ENCODE measurements at places on chromosomes 7 and 10. TPM values are rescaled to one million over a fixed set of nuclear protein-coding genes. Genes with fewer than 3 reads are reported as not detected.

DNA sequence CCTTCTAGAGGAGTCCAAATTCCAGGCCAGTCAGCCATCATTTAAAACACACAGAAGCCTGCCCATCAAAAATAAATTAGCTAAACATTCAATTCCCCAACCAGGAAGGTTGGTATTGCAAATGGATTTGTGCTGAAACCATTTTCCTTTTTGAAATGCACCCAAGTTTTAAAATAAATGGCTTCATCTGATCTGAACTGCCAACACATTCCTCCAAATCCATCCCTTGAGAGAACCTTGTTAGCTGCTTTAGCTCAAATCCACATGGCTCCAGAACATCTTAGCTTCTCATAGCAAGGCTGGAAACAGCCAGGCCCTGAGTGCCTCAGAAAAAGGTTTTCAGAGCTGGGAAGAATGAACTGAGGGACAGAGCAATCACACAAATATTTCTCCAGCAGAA is 306.3 kb downstream of the FZD1 start:
- H3K4me1 ChIP-seq = no peaks in the 10 kb centered on the region
- H3K36me3 ChIP-seq = no peaks in the 10 kb centered on the region
- no peak for DNase-seq
- no peak overlapping the region for H3K4me3 ChIP-seq

DNA sequence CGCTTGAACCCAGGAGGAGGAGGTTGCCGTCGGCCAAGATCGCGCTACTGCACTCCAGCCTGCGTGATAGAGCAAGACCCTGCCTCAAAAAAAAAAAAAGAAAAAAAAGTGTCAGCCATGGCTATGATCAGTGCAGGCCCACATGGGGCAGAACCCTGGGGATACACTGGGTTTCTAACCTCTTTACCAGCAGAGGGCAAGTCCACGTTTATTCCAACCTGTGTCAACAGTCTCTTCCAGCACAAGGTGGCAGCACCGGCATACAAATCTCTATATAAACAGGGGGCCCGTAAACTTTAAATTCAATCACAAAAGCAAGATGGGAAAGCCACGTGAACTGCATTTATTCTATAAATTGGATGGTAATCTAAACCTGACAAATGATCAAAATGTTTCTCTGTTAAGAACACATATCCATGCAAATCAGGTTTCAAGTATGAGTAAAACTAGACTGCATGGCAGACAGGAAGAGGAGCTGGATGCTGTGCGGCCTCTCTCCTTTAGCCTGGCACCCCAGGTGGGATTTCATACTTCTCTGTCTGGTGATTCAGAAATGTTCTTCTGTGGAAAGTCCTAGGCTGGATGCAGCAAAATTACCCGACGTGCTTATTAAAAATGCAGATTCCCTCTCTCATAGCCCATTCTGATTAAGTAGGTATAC is 60.0 kb upstream of the STEAP1B start:
- no peak overlapping the region for H3K27ac ChIP-seq
- peaks cover 40% of the 10 kb centered on the region for H3K4me1 ChIP-seq
- peak; percentile 71 for DNase-seq
- no peaks in the 10 kb centered on the region for H3K36me3 ChIP-seq

- no peak for DNase-seq
- H3K36me3 ChIP-seq = no peaks in the 10 kb centered on the region
- H3K4me3 ChIP-seq = no peak overlapping the region
Measured at GRCh38 chr7:147809786-147810185, 780.8 kb upstream of the C7orf33 start.

DNA sequence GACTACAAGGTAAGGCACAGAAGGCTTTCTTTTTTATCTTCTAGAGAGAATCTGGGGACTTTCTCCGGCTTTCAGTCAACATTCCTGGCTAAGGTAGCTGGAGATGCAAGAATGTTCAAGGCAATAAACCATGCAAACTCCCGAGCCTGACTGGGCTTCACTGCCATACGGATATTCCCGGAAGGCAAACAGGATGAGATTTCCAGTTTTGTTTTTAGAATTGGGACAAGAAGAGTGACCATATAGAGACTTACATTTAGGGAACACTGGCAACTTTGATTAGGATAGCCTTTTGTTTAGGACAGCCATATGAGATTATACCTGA is 269 bp downstream of the CALD1 start:
- no peaks in the 10 kb centered on the region for H3K27me3 ChIP-seq
- H3K27ac ChIP-seq = no peak overlapping the region
- H3K4me3 ChIP-seq = no peak overlapping the region
- H3K4me1 ChIP-seq = no peaks in the 10 kb centered on the region
- DNase-seq = no peak

- H3K4me1 ChIP-seq = peaks cover 26% of the 10 kb centered on the region
- no peak overlapping the region for H3K27ac ChIP-seq
- H3K4me3 ChIP-seq = no peak overlapping the region
- DNase-seq = no peak
- H3K36me3 ChIP-seq = no peaks in the 10 kb centered on the region
- H3K27me3 ChIP-seq = peaks cover 6% of the 10 kb centered on the region
Measured at GRCh38 chr10:79359816-79360498, 12.7 kb downstream of the PPIF start.

- no peak overlapping the region for H3K27ac ChIP-seq
- peaks cover 36% of the 10 kb centered on the region for H3K27me3 ChIP-seq
- no peak overlapping the region for H3K4me3 ChIP-seq
- no peaks in the 10 kb centered on the region for H3K4me1 ChIP-seq
- DNase-seq = no peak
Measured at GRCh38 chr7:43014406-43014805, 82.2 kb downstream of the MRPL32 start.

NPY4R gene
- total RNA-seq = not detected

NKX1-2 gene
- not detected for total RNA-seq

CPA1 gene
- total RNA-seq = not detected

- no peak overlapping the region for H3K27ac ChIP-seq
- H3K27me3 ChIP-seq = no peaks in the 10 kb centered on the region
- no peak overlapping the region for H3K4me3 ChIP-seq
- no peaks in the 10 kb centered on the region for H3K4me1 ChIP-seq
- H3K36me3 ChIP-seq = no peaks in the 10 kb centered on the region
- DNase-seq = no peak
Measured at GRCh38 chr10:12834116-12834665, 167.3 kb downstream of the CCDC3 start.

MSS51 gene
- 3.5 TPM for total RNA-seq

GRCh38 chr10:24350070-24350921 is 141.4 kb downstream of the KIAA1217 start:
- DNase-seq = no peak
- H3K4me3 ChIP-seq = no peak overlapping the region
- H3K27ac ChIP-seq = no peak overlapping the region
- no peaks in the 10 kb centered on the region for H3K36me3 ChIP-seq
- H3K4me1 ChIP-seq = no peaks in the 10 kb centered on the region
- no peaks in the 10 kb centered on the region for H3K27me3 ChIP-seq

- H3K36me3 ChIP-seq = no peaks in the 10 kb centered on the region
- H3K27ac ChIP-seq = no peak overlapping the region
- no peak for DNase-seq
- H3K4me1 ChIP-seq = no peaks in the 10 kb centered on the region
Measured at GRCh38 chr10:108556186-108556585, 1367.1 kb downstream of the XPNPEP1 start.

GRCh38 chr7:43479042-43479441 is 103.9 kb upstream of the STK17A start:
- no peaks in the 10 kb centered on the region for H3K4me1 ChIP-seq
- no peak for DNase-seq
- peaks cover 9% of the 10 kb centered on the region for H3K27me3 ChIP-seq
- no peak overlapping the region for H3K4me3 ChIP-seq
- no peaks in the 10 kb centered on the region for H3K36me3 ChIP-seq
- no peak overlapping the region for H3K27ac ChIP-seq

DNA sequence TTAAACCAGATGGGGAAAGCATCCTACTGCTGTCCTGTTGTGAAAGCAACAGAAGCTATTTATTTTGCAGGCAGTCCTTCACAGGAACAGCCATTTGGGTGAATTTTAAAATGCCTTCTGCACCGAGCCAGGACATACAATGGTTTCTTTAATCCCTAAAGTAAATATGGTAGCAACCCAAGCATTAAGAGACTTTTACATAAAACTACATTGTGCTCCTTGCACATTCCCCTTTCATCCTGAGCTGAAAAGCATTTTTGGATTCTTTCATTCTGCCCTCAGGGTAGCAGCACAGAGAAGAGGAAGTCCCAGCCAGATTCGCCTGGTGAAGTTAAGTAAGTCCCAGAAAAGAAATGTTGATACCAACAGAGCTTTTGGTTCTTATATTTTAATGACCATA is 84.0 kb upstream of the FAM3C start:
- no peak for DNase-seq
- H3K4me3 ChIP-seq = no peak overlapping the region
- H3K36me3 ChIP-seq = no peaks in the 10 kb centered on the region
- no peaks in the 10 kb centered on the region for H3K27me3 ChIP-seq

DNA sequence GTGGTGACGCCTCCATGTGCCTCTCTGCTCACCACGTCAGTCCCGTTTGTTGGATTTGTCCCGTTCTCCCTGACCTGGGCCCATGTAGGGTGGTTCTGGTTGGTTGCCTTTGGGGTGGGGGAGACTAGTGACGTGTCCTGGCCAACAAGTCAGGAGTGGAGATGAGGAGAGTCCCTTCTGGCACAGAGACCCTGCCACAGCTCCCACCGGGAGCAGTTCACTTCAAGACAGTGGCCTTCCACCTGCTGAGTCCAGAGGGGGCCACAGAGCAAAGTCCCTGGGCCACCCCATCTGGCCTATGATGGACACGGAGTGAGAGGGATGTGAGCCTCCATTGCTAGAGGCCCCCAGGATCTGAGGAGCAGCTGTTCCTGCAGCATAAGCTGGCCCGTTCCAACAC is 405.6 kb downstream of the TCERG1L start:
- no peaks in the 10 kb centered on the region for H3K27me3 ChIP-seq
- DNase-seq = no peak
- H3K4me1 ChIP-seq = no peaks in the 10 kb centered on the region
- H3K36me3 ChIP-seq = no peaks in the 10 kb centered on the region

DNA sequence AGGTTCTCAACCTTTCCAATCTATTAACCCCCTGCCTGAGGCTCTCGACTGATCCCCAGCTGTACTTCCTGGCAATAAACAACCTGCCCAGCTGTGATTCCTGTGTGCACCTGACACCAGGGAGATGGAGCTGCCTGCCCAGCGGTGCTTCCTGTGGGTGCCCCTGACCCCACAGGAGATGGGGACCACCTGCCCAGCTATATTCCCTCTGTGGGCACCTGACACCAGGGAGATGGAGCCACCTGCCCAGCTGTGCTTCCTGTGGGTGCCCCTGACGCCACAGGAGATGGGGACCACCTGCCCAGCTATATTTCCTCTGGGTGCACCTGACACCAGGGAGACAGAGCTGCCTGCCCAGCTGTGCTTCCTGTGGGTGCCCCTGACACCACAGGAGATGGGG is 184.0 kb downstream of the DIP2C start:
- DNase-seq = no peak
- H3K27me3 ChIP-seq = no peaks in the 10 kb centered on the region
- H3K27ac ChIP-seq = no peak overlapping the region
- H3K4me3 ChIP-seq = no peak overlapping the region

DNA sequence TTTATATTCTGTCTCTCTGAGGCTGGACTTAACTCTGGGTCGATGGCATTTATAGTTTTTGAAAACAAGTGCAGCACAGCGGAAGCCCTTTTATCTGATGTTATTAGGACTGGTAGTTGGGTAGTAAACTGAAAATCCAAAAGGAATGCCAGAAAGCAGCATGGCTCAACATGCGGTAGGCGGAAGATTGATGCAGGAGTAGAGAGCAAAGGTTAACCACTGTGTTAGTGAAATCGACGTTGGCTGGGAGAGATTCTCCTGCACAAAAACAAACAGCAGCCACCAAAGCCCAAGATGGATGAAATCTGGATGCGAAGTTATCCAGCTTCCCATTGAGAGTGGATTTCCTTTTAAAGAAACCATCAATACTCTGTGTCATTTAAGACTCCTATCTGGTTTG is 54.5 kb upstream of the EMX2 start:
- peaks cover 38% of the 10 kb centered on the region for H3K27me3 ChIP-seq
- H3K27ac ChIP-seq = no peak overlapping the region
- H3K4me1 ChIP-seq = no peaks in the 10 kb centered on the region
- H3K4me3 ChIP-seq = no peak overlapping the region

- H3K27ac ChIP-seq = no peak overlapping the region
- H3K36me3 ChIP-seq = peaks cover 4% of the 10 kb centered on the region
- no peaks in the 10 kb centered on the region for H3K27me3 ChIP-seq
- no peaks in the 10 kb centered on the region for H3K4me1 ChIP-seq
Measured at GRCh38 chr7:128010391-128011127, 20.7 kb downstream of the LRRC4 start.

DNA sequence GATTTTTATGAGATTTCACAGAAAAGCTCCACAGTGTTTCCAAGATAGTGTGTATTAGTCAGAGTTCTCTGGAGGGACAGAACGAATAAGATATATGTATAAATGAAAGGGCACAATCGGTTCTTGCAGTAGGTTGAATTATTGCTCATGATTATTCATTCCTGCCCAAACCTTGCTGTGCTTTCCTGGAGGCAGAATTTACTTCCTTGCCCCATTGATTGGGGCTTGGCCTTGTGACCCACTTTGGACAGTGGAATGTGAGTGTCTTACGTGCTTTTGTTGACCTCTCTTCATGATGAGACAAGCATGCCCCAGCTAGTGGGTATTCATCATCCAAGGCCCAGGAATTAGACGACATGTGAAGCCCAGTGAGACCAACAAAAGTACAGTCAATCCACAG is 53.0 kb upstream of the ABCB5 start:
- H3K36me3 ChIP-seq = no peaks in the 10 kb centered on the region
- no peaks in the 10 kb centered on the region for H3K4me1 ChIP-seq
- no peaks in the 10 kb centered on the region for H3K27me3 ChIP-seq
- H3K4me3 ChIP-seq = no peak overlapping the region
- no peak overlapping the region for H3K27ac ChIP-seq

DRGX gene
- total RNA-seq = not detected

ZNF679 gene
- total RNA-seq = not detected

DNA sequence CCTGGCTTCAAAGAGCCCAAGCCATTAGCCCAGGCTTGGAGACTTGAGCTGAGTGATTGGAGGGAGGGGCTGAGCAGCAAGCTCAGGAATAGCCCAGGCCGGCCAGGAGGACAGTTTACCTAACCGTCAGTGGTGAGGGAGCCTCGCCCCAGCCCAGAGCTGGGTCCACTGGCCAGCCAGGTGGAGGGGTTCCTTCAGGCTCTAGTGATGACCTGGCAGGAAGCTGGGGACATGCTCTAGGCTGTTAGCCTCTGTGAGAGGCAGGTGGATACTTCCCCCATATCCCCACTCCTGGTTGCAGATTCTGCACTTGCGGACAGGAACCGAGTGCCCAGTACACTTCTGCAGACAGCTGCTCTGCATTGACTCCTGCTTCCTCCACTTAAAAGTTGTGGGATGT is 61.2 kb upstream of the ANTXRL start:
- no peaks in the 10 kb centered on the region for H3K27me3 ChIP-seq
- peaks cover 3% of the 10 kb centered on the region for H3K36me3 ChIP-seq
- H3K4me3 ChIP-seq = no peak overlapping the region
- peaks cover 17% of the 10 kb centered on the region for H3K4me1 ChIP-seq
- no peak overlapping the region for H3K27ac ChIP-seq

BLOC1S2 gene
- total RNA-seq = 78.9 TPM

DNA sequence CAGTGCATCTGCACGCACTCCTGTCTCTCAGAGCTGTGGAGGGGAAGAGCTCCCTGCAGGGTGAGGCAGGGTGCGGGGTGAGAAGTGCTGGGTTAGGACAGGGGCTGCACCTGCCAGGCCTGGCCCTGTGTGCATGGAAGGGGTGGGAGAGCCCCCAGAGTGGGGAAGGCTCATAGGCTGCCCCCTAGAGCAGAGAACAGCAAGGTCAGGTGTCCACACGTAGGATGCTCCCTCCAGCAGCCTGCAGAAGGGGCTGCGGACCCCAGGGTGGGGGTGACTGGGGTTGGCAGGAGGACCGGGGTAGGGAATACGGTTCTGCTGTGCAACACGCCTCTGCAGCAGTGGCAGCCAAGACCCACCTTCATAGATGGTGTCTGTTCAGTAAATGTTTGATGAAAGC is 208.6 kb downstream of the PTPRN2 start:
- DNase-seq = no peak
- no peak overlapping the region for H3K27ac ChIP-seq
- H3K4me3 ChIP-seq = no peak overlapping the region

GNAT3 gene
- not detected for total RNA-seq

All from activated T-cell treated with anti-CD3 and anti-CD28 coated beads, Interleukin-2, amount 50 U/mL, for 72 hours (primary cell).